ENCODE measurements at places on chromosomes 6 and 20.

- DNase-seq, result no peak
These were observed 216.8 kb upstream of the SGK1 start for GRCh38 chr6:134534708-134535149.

- DNase-seq, result no peak
These were observed 42.7 kb upstream of the SLC22A2 start for GRCh38 chr6:160301339-160301738.

- no peak for DNase-seq
These were observed 48.7 kb upstream of the DACT2 start for GRCh38 chr6:168368066-168368820.

GRCh38 chr20:49272654-49273053 lies 5.2 kb downstream of the ZNFX1 start:
- DNase-seq, result no peak

- DNase-seq, result no peak
These were observed 12.8 kb downstream of the PTPRK start for GRCh38 chr6:128507337-128508310.

DNA sequence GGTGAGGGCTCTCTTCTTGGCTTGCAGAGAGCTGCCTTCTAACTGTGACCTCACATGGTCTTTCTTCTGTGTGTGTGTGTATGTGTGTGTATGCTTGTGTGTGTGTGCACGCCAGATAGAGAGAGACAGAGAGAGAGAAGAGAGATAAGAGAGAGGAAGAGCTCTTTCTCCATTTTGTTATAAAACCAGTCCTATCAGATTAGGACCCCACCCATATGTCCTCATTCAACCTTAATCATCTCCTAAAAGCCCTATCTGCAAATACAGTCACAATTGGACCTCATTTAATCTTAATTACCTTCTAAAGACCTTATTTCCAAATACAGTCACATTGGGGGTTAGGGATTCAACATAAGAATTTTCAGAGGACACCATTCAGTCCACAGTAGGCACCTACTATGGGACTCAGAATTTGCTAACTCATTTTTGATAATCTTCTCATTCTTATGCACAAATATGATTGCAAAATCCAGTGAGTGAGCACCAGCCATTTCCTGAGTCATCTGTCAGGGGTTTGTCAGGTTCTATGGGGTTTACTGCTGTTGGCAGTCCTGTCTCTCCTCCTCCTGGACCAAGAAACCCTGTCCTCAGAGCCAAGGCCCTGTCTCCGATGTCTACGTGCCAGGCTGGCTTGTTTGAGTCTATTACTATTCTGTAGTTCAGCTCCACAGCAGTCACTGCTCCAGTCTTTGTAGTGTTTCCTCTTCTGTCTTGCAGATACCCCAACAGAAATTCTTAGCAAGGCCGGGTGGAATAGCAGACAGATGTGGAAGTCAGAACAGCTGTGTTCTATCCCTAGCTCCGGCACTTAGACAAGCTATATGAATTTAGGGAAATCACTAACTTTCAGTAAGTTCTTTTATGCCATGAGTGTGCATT lies 59.0 kb upstream of the FAM184A start:
- no peak for DNase-seq

GRCh38 chr6:68635706-68636513 lies 828 bp downstream of the ADGRB3 start:
- no peak for DNase-seq

DNA sequence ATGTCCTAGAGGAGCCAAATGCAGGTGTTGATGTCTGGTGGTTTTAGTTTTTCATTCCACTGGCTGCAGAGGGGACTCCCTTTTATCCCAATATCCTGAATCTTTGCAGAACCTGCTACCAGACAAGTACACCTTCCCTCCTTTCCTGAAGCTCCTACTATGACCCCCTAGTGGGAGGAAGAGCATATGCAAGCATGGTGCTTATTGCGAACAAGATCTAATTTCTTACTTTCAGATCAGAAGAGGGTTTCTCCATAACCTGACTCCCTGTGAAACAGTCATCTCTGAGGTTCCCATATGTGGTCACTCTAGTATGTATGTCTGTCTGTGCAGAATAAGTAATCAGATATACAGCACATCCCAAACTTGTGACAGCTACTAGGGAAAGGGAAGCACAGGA lies 277.2 kb downstream of the ARHGAP18 start:
- DNase-seq, result no peak

GRCh38 chr6:41247288-41247865 lies 19.2 kb downstream of the TREML4 start:
- no peak for DNase-seq

DNA sequence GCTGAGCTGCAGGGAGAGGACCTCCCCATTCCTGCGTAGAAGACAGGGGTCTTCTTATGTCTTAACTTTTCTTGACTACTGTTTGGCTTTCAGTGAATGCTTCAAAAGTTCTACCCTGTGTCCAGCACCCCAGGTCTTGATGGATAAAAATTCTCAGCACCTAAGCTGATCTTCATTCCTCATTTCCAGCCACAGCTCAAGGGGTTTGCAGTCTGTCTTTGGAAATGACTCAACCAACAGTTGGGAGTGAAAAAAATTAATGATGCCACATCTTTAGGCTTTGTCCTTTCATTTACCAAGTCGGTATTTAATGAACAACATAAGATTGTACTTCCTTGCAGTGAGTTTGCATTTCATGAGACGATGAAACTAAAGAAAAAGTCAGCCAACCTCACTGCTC lies 40.3 kb downstream of the PRDM1 start:
- DNase-seq, result no peak

GRCh38 chr6:53696341-53696740 lies 30.8 kb upstream of the KLHL31 start:
- no peak for DNase-seq

DNA sequence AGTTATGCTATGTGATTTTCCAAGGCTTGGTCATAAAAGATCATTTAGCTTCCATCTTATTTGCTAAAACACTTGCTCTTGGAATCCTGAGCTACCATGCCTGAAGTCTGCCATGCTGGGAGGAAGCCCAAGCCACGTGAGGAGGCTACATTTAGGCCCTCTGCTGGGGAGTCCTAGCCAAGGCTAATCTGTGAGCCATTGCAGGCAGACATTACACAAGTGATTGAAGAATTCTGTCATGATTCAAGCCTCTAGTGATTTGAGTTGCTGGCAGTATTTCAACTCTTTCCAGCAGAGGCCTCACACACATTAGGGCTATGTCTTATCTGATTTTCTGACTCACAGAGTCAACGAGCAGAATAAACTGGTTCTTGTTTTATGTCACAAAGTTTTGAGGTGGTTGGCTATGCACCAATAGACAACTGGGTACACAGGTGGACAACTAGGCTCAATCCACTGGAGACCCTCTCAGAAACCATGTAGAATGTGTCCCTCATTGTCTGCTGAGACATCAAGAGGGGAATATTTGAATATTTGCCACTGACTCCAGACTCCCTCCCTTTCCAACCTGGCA lies 227.2 kb upstream of the SULF2 start:
- DNase-seq, result peak; percentile 95

DNA sequence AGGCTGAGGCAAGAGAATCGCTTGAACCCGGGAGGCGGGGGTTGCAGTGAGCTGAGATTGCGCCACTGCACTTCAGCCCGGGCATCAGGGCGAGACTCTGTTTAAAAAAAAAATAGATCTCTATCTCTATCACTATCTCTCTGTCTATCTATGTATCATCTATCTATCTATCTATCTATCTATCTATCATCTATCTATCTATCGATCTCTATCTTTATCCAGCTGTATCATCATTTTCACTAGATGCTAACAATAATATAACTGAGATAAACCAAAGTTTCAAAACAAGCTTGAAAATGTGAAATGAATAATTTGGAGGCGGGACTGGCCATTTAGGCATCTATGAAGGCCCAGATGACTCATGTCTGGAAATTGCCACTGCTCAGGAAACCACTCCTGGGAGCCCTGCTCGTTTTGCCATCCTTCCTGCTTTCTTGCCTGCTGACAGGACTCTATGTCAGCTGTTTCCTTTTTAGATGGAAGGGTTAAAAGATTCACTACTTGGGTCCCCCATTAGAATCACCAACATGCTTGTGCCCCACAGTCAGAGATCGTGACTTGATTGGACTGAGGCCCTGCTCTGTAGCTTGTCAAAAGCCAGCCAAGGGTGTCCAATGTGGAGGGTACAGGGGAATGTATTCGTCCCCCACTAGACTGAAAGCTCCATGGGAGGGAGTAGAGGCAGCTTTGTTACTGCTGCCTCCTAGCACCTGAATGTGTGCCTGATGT lies 61.7 kb downstream of the UTRN start:
- DNase-seq, result no peak

- DNase-seq, result no peak
These were observed 192.5 kb downstream of the COL9A1 start for GRCh38 chr6:70110126-70111022.

Data from AG09309 (cell line).